ENCODE measurements at places on chromosomes 1 and 21. TPM values are rescaled to one million over a fixed set of nuclear protein-coding genes. Genes with fewer than 3 reads are reported as not detected.

Gene SMIM34
- not detected for total RNA-seq

Gene IFI44L
- 0.10 TPM for total RNA-seq

DNA sequence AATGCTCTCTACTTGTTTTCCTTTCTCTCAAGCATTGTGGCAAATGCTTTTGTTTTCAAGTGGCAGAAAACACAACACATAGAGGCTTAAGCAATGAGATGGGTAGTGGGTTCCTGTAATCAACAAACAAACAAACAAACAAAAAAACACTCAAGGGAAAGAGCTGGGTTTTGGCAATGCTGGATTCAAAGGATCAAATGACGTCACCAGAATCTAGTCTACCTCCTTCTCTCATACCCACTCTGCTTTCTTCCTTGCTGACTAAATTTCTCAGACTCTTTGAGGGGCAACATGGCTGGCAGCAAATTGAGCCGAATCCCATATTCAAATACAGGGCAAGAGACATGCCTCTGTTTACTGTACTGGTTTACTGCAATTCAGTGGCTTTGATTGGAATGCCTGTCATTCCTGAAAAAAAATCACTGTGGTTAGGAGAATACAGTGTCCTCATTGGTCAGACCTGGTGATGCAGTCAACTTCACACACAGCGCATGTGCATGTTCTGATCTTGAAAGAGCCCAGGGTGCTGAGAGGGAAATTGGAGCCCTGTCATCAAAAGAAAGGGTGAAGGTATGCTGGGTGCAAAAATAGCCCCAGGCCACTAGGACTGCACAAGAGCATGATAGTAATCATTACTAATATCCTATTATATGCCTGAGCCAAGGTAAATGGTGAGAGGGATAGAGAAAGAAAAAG, 356.2 kb downstream of the KCTD3 start:
- no peak overlapping the region for H3K27ac ChIP-seq
- no peak overlapping the region for H3K4me3 ChIP-seq
- H3K4me1 ChIP-seq: no peaks in the 10 kb centered on the region

Gene WDR77
- total RNA-seq: 49.9 TPM

GRCh38 chr1:10117865-10118264, 85.1 kb downstream of the UBE4B start:
- H3K27ac ChIP-seq: no peak overlapping the region
- no peak overlapping the region for H3K4me3 ChIP-seq
- DNase-seq: no peak
- H3K27me3 ChIP-seq: no peaks in the 10 kb centered on the region
- no peaks in the 10 kb centered on the region for H3K4me1 ChIP-seq

Gene CRYAA
- total RNA-seq: 2.1 TPM

Gene DISC1
- 0.36 TPM for total RNA-seq

Gene FOXD3
- total RNA-seq: 0.80 TPM

Gene CCDC28B
- 10.8 TPM for total RNA-seq

- no peaks in the 10 kb centered on the region for H3K27me3 ChIP-seq
- no peak for DNase-seq
- 0 out of 2 replicates have a peak overlapping the region, but pooled peaks have one; percentile 24 for H3K27ac ChIP-seq
- no peaks in the 10 kb centered on the region for H3K36me3 ChIP-seq
- H3K4me3 ChIP-seq: no peak overlapping the region
These were observed 9.9 kb downstream of the PIGV start for GRCh38 chr1:26797627-26798026.

Gene GBP5
- total RNA-seq: 0.10 TPM

DNA sequence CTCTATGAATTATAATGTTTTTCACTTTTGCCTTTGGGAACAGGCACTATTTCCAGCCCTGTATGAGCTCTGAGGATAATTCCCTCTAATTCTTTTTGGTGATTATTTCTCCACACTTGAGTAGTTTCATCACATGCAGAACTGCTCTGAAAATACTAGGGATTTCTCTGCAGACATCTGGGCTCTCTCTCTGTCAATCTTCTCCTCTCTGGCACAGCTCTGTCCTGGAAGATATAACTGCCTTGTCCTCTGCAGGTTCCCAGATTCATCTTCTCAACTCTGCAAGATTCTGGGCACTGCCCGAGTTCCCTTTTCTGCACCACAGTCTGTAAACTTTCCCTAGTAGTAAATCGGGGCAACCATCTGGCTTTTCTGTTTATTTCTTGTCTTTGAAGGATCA, 131.3 kb upstream of the FMN2 start:
- H3K4me1 ChIP-seq: no peaks in the 10 kb centered on the region
- peaks cover 10% of the 10 kb centered on the region for H3K27me3 ChIP-seq
- no peak for DNase-seq
- no peak overlapping the region for H3K27ac ChIP-seq
- H3K4me3 ChIP-seq: no peak overlapping the region

DNA sequence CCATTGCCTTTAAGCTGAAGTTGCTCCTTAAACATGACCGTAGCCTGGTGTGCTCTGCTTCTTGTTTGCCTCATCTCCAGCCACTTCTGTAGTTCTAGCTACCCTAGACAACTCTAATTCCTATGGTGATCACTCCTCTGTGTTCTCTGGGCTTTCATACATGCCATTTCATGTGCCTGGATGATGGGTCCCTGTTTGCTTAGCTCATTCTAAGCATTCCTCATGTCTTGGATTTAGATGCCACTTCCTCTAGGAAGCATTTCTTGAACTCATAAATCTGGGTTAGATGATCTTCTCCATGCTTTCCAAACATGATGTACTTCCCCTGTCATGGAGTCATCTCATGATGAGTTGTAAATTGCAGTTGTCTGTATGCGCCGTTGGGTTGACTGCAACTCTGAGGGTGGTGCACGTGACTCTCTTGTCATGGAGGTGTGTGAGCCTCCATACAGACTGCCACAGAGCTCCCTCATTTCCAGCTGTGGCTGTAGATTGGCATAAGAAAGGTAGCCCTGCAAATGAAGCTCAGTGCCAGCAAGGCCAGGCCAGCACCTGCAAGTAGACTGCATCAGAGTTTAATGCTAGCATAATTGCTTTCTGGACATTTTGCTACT, 77.2 kb downstream of the LAMC1 start:
- peaks cover 7% of the 10 kb centered on the region for H3K4me1 ChIP-seq
- H3K27me3 ChIP-seq: no peaks in the 10 kb centered on the region
- DNase-seq: no peak
- H3K4me3 ChIP-seq: no peak overlapping the region

GRCh38 chr1:174023440-174023839, 1.3 kb upstream of the RC3H1 start:
- peak overlapping the region; percentile 92 for H3K4me3 ChIP-seq
- DNase-seq: no peak
- peak overlapping the region; percentile 99 for H3K27ac ChIP-seq
- peaks cover 27% of the 10 kb centered on the region for H3K4me1 ChIP-seq

Gene CLCA1
- 0.08 TPM for total RNA-seq

Gene C8B
- not detected for total RNA-seq

- H3K27me3 ChIP-seq: no peaks in the 10 kb centered on the region
- DNase-seq: no peak
- no peak overlapping the region for H3K27ac ChIP-seq
- H3K4me1 ChIP-seq: no peaks in the 10 kb centered on the region
- H3K4me3 ChIP-seq: no peak overlapping the region
These were observed 155.6 kb upstream of the CSF3R start for GRCh38 chr1:36638268-36638667.

DNA sequence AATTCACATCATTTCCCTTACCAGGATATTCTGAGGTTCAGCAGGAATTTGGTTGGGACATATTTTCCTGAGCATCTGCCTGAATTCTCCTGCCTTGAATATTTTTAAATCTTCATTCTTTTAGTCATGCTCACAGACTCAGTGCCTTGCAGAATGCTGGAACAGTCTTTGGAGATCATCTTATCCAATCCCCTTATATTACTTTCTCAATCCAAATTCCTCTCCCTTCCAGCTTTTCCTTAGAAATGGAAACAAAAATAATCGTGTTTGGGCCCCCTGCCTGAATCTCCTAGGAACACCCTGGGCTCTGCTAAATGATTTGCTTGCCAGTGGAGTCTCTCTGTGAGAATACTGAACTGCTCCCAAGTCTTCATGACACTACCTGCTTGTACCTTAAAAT, 38.4 kb downstream of the LHX8 start:
- H3K4me1 ChIP-seq: no peaks in the 10 kb centered on the region
- no peak overlapping the region for H3K4me3 ChIP-seq
- no peak overlapping the region for H3K27ac ChIP-seq
- no peak for DNase-seq

Gene ENO1
- 2,480 TPM for total RNA-seq

- no peaks in the 10 kb centered on the region for H3K4me1 ChIP-seq
- peaks cover 15% of the 10 kb centered on the region for H3K27me3 ChIP-seq
- no peak overlapping the region for H3K27ac ChIP-seq
- H3K4me3 ChIP-seq: no peak overlapping the region
- DNase-seq: no peak
These were observed 22.6 kb downstream of the FOXD2 start for GRCh38 chr1:47460456-47460855.

- H3K4me3 ChIP-seq: no peak overlapping the region
- H3K27ac ChIP-seq: no peak overlapping the region
- H3K36me3 ChIP-seq: no peaks in the 10 kb centered on the region
These were observed 53.5 kb downstream of the CLSTN1 start for GRCh38 chr1:9770298-9770697.

Gene CNR2
- total RNA-seq: not detected

- H3K36me3 ChIP-seq: no peaks in the 10 kb centered on the region
- H3K27ac ChIP-seq: no peak overlapping the region
- no peak for DNase-seq
- no peaks in the 10 kb centered on the region for H3K27me3 ChIP-seq
These were observed 8.8 kb downstream of the SMYD2 start for GRCh38 chr1:214289574-214290272.

DNA sequence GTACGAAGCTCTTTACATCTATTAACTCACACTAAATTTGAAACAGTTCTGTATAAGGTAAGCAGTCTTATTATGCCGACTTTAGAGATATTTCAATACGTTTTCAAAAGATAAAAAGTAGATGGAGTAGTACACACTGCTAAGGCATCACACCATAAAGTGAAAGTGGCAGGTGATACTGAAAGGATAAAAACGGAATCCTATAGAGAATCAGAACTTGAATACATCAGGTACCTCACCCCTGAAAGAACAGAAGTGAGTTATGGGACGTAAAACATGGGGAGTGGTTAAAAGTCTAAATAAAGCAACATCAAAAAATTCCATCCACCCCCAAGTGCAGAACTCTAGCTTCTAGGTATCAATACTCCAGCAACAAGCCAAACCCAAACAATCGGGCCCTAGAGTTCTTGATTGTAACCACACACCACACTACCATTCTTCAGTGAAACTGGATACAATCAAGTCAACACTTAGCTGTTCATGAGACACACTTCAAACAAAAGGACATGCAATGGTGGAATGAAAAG, 142.6 kb downstream of the SMYD3 start:
- H3K27ac ChIP-seq: no peak overlapping the region
- H3K4me1 ChIP-seq: no peaks in the 10 kb centered on the region
- no peak overlapping the region for H3K4me3 ChIP-seq
- no peak for DNase-seq
- H3K27me3 ChIP-seq: no peaks in the 10 kb centered on the region

- H3K4me1 ChIP-seq: no peaks in the 10 kb centered on the region
- no peaks in the 10 kb centered on the region for H3K36me3 ChIP-seq
- DNase-seq: no peak
These were observed 191.1 kb upstream of the NFIA start for GRCh38 chr1:60891281-60891680.

Gene PTCH2
- total RNA-seq: 0.74 TPM

DNA sequence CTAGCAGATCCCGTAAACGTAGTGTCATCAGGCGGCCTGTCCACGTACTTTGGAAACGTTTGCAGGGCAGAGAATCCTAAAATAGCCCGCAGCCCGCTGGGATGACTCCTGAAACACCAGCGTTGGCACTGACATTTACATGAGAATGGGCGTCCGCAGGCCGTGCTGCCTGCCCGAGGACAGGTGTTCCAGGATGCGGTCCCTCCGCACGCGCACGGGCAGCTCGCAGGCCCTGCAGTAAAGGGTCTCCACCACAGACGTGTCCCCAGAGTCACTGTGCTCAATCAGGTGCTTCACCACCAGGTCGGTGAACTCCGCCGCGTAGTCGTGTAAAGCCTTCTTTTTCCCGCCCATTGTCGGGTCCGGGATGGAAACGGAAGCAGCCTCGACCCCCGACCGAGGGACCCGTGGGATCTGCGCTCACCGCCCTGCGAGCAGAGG, 5.8 kb upstream of the CCDC27 start:
- no peaks in the 10 kb centered on the region for H3K27me3 ChIP-seq
- DNase-seq: no peak
- H3K4me1 ChIP-seq: peaks cover 8% of the 10 kb centered on the region
- peak overlapping the region; percentile 76 for H3K27ac ChIP-seq

GRCh38 chr1:162386292-162387225, 5.0 kb downstream of the C1orf226 start:
- H3K36me3 ChIP-seq: no peaks in the 10 kb centered on the region
- no peak overlapping the region for H3K4me3 ChIP-seq
- DNase-seq: no peak
- H3K27ac ChIP-seq: no peak overlapping the region
- H3K27me3 ChIP-seq: no peaks in the 10 kb centered on the region

DNA sequence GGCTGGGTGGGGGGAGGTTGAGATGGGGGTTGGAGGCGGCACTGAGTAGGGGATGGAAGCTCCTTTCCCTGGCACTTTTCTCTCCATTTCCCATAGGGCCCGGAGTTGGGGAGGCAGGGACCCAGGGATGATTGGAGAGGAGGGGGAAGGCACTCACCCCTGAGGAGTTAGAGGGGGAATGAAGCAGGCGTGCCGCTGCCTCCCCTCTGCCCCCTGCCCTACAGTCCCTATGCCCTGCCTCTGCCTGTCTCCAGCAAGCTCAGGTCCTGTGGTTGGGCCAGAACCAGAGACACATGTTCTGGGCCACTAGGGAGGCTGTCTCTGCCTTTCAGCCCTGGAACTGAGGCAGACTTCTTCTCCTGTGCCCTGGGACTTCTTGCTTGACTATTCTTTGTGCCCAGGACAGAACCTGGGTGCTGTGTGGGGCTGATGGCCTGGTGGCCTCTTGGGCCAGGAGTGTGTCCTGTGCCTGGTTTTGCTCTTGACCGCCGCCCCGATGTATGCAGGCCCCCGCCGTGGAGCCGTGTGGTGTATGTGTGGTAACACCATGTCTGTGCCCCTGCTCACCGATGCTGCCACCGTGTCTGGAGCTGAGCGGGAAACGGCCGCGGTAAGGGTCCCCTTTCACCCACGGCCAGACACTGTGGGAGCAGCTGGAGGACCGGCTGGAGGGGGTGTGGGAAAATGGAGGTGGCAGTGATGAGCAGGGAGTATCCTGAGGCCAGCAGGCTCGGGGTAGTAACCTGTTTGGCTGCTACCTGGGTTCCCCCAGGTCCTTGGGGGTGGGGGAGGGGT, 1.4 kb downstream of the LYPLA2 start:
- H3K4me3 ChIP-seq: peak overlapping the region; percentile 97
- H3K27ac ChIP-seq: peak overlapping the region; percentile 54
- DNase-seq: no peak

Data from Panc1 (cell line).